ENCODE measurements at places on chromosomes 5 and 9. TPM values are rescaled to one million over a fixed set of nuclear protein-coding genes. Genes with fewer than 3 reads are reported as not detected.

The GPR151 gene
- total RNA-seq: not detected

The PCDHB16 gene
- total RNA-seq: 12.2 TPM

The AK3 gene
- total RNA-seq: 85.5 TPM

The PKD2L2 gene
- not detected for total RNA-seq

The C9orf153 gene
- total RNA-seq: not detected

The CMYA5 gene
- 0.06 TPM for total RNA-seq

The PPIC gene
- 20.3 TPM for total RNA-seq

The UBLCP1 gene
- 36.7 TPM for total RNA-seq

The ADAMTS13 gene
- total RNA-seq: 2.3 TPM
